ENCODE measurements at places on chromosomes 7 and 10. TPM values are rescaled to one million over a fixed set of nuclear protein-coding genes. Genes with fewer than 3 reads are reported as not detected.

- DNase-seq = no peak
These were observed 1.8 kb downstream of the GOLGA7B start for GRCh38 chr10:97851341-97852001.

DNA sequence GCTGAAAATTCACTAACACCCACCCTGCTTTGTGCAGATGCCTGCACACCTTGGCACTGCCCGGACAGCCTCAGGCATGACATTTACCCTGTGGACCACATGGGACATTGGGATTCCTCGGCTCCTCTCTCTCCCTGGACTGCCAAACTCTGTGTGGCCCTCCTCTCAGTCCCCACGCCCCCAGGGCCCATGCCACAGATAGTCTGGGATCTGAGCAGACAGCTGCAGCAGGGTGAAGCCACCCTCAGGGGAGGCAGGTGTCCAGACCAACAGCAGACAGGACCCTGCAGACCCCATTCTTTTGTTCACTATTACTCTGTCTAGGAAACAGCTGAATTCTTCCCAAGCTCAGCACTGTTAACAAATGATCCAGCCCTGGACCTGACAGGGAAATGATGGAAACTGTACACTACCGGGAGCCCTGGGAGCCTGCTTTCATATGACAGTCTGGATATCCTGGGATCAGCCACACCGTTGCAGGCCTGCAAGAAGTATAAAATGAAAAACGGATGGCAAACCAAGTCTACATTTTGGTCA is 83.4 kb downstream of the VOPP1 start:
- no peak for DNase-seq

DNA sequence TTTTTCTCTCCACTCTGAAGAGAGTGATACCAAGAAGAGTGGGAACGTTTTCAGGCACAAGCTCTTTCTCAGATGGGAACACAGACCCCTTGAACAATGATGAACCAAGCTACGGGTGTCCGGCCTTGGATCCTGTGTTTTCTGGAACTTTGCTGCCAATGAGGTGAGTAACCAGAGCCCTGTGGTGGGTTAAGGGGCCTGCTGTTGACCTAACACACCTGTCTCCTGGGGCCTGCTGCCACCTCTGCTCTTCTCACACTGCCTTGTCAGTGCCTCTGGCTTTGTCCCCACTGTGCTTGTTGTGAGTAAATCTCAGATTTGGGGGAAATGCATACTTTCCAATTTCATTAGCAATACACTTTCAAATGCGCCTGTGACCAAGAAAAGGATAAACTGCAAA is 1.4 kb upstream of the PKD1L1 start:
- no peak for DNase-seq

DNA sequence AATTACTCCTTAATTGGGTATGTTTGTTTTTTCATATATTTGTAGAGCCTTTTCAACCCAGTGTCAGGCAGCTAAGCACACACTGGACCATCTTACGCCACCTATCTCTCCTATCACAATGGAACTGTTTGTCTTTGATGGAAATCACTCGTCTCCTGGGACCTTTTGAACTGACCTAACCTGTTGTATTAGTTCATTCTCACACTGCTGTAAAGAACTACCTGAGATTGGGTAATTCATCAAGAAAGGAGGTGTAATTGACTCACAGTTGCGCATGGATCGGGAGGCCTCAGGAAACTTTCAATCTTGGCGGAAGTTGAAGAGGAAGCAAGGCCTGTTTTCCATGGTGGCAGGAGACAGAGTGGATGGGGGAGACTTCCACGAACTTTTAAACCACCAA is 182.0 kb downstream of the TCERG1L start:
- no peak for DNase-seq

DNA sequence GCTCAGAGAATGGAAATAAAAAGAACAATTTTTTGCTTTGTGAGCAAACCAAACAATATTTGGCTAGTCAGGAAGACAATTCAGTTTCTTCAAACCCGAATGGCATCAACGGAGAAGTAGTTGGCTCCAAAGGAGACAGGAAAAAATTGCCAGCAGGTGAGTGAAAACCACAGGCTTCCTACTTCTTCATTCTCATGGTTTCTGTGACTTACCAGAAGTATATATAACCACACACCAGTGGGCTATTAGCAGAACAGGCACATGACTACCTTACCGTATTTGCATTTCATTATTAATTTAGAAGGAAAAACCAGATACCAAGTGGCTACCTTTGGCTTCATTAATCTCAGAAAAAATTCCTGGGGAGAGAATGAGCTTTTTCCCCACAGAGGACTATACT is 8.8 kb downstream of the TDRD1 start:
- no peak for DNase-seq

The MINPP1 gene
- 18.5 TPM for polyA plus RNA-seq

GRCh38 chr7:139041378-139042085 is 5.7 kb upstream of the ZC3HAV1L start:
- no peak for DNase-seq

The CPN1 gene
- not detected for polyA plus RNA-seq

DNA sequence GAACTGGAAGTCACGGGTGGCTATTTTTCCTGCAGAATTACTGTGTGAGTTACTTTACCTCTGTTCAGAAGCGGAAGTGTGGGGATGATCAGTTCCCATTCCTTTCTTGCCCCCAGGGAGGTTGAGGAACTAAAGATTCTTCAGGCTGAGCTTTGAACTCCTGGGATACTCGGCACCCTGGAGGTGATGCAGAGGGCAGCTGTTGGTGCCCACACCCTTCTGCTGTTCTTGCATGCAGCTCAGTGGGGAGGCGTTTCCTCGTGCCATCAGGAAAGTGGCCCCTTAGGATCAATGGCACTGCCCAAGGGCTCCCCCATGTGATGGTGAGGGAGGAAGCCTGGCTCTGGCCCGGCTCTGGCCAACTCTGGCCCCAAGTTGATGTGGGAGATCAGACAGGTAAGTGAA is 44.7 kb upstream of the MXI1 start:
- DNase-seq = no peak

The EPDR1 gene
- 21.5 TPM for polyA plus RNA-seq

The RADIL gene
- 0.85 TPM for polyA plus RNA-seq

DNA sequence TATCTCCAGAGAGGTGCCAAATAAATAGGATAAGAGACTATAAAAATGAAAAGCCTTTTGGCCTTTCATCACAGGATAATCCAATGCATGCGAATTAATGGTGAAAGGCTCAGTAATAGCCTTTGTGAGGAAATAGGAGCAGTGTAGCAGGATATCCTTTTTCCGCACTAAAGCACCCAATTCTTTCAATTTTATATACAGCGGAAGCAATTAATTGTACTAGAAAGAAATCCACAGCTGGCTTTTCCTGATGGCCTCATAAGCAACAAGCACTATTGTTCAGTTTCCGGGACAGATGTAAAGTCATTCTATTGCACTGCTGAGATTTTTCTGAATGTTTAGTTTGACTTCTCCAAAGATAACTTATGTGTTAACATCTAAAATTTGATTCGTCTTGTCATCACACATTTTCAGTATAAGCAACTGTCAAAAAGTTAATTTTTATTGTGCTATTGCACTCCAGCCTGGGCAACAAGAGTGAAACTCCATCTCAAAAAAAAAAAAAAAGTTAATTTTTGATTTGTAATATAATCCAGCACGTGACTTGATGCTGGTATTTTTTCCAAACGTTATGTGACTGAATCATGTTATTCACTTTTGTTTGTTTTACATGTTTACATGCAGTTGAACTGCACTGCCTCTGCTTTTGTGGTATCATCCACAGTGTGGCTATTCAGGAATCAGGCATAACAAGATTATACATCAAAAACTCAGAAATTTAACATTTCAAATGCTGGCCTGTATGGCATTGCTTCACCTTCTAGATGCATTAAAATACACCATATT is 8.4 kb upstream of the BMPR1A start:
- DNase-seq = peak; percentile 58

The GBX1 gene
- polyA plus RNA-seq = not detected

DNA sequence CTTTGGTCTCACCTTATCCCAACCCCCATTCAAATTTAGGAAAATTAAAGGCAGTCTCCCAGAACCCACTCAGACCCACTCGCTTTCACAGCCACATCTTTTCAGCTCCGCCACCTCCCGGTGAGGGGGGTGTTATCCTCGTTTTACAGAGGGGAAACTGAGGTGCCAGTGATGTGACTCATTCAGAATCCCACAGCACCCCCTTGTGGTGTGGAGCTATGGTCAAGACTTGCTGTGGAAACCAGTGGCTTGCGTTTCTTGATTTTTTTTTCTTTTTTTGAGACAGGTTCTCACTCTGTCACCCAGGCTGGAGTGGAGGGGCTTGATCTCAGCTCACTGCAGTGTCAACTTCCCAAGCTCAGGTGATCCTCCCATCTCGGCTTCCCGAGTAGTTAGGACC is 27.6 kb downstream of the SLC35G1 start:
- no peak for DNase-seq

GRCh38 chr7:39613577-39613976 is 9.8 kb upstream of the RALA start:
- no peak for DNase-seq

The CDK14 gene
- polyA plus RNA-seq = 23.6 TPM

- no peak for DNase-seq
These were observed 280.9 kb upstream of the LYZL1 start for GRCh38 chr10:29007748-29008610.

GRCh38 chr7:78588393-78588792 is 789.8 kb downstream of the PHTF2 start:
- no peak for DNase-seq

The ABCB1 gene
- polyA plus RNA-seq = 1.1 TPM

DNA sequence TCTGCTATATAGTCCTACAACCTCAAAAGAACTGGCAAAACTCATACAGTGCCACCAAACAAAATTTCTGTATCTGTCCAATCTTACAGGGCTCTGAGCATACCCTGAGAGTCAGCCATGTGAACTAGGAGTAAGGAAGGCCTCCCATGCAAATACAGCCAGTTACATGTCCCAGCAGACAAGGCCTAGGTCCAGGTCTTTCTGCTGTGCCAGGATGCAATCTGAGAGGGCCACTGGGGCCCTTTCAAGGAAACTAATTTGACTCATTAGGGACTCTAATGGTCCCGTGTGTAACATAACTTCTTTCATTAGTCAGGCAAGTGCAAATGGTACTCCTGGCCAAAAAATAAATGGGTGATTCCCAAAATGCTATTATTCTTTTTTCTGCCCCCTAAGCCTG is 17.9 kb upstream of the HIBADH start:
- DNase-seq = no peak

- no peak for DNase-seq
These were observed 94.5 kb downstream of the INPP5A start for GRCh38 chr10:132632091-132632561.

DNA sequence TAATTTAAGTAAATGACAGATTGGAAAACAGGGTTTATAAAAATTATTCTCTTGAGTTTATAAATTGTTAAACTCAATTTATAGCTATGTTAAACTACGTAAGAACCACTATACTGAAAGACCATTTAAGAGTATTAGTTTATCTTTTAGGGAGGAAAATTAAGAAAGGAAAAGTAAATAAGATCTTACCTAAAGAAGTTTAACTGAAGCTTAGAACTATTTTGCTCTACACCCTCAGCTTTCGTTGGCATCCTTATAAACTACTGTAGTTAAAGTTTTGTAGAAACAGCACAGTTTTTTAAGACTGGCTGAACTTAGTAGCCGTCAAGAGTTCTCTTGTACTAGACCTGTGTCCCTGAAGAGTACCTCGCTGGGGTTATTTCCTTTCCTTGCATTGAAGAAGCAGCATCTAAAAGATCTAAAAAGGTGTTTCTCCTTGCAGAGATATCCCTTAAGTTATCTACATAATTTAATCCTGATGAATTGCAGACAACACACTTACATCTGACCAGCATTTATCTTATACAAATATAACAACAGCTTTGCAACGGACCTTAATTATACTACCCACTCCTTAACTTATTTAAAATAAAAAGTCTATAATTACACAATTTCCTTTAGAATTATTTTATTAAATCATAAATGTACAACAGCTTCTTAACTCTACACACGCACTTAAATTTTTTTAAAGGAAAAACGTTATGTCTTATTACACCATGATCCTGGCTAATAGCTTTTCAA is 9.1 kb downstream of the HNRNPA2B1 start:
- no peak for DNase-seq

DNA sequence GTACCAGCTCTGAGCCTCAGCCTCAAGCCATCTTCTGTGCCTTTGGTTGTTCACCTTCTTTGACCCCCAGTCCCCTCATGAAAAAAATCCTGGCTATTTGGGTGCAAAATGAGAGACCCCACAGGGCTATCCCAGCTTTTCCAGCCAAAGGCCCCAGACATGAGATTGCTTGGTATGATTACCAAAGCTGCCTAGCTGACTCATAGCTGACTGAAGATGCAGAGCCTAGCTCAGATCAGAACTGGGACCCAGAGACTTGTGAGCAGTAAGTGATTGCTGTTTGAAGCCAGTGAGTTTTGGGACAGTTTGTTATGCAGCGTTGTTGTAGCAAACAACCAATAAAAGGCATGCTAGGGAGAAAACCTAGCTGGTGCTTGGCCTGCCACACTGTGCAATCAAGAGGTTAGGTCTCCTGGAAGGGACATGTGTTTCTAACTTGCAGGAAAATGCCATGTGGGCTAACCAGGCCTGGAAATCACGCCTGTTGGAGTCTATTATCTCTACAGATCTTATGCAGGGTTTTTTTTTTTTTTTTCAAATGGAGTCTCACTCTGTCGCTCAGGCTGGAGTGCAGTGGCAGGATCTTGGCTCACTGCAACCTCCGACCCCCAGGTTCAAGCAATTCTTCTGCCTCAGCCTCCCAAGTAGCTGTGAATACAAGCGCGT is 48.0 kb upstream of the DAGLB start:
- no peak for DNase-seq

The OIT3 gene
- 0.02 TPM for polyA plus RNA-seq

GRCh38 chr10:53403688-53404087 is 631.1 kb upstream of the MBL2 start:
- peak; percentile 6 for DNase-seq

GRCh38 chr7:5704534-5704922 is 76.9 kb downstream of the RNF216 start:
- DNase-seq = peak; percentile 88

The IKZF1 gene
- polyA plus RNA-seq = not detected

DNA sequence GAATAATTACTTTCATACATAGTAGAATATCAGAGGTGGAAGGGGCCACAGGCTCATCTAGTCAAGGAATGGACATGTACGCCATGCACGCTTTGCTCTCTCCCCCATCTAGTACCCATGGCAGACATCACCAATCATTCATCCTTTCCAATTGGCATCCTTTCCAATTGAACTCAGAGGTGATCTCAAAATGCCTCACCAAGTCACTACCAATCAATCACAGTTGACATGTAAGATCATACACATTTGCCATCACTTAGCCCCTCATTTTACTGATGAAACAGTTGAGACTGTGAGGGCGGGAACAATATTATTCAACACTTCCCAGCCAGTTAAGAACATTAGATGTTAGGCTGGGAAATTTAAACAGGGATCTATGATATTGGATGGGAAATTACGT is 308.4 kb downstream of the FGFR2 start:
- DNase-seq = no peak

DNA sequence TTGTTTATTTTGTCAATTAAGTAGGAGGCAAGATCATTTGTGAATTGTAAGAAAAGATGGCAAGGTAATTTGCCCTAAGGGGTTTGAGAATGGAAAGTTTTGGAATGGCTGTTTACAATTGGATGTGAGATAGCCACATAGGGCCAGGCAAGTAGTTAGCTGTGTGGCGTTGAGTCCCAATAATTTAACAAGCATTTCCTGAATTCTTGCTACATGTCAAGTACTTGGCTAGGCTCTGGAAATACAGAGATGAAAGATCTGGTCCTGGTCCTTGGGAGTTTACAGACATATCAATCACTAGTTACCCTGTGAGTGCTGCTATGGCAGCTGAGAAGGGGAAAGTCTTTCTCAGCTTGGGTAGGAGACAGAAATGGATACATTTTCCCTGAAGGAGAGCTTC is 401.6 kb downstream of the SUGCT start:
- DNase-seq = peak; percentile 58
